ENCODE measurements at places on chromosomes 1 and 21.

GRCh38 chr1:214842856-214843255, 239.7 kb upstream of the KCNK2 start:
- H3K27me3 ChIP-seq, result no peaks in the 10 kb centered on the region
- H3K36me3 ChIP-seq, result no peaks in the 10 kb centered on the region
- H3K4me1 ChIP-seq, result no peaks in the 10 kb centered on the region
- no peak overlapping the region for H3K27ac ChIP-seq
- DNase-seq, result no peak

DNA sequence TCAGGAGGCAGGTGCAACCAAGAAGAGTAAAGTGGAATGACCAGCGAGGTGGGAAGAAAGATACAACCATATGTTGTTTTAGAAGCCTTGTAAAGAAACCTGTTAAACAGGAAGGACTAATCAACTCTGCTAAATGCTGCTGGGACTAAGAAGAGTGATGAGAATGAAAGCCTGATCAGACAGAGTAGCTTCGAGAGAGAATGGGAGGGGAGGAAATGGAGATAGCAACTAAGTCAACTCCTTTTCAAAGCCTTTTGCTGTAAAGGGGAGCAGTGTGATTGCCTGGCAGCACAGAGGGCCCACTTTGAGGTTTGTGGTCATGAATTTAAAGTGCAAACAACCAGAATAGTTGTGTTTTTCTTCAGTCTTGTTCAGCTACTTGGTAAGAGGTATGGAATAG, 31.4 kb downstream of the SLC30A7 start:
- H3K27me3 ChIP-seq, result no peaks in the 10 kb centered on the region
- H3K4me3 ChIP-seq, result no peak overlapping the region
- no peak for DNase-seq
- H3K36me3 ChIP-seq, result peaks cover 15% of the 10 kb centered on the region
- no peak overlapping the region for H3K27ac ChIP-seq

DNA sequence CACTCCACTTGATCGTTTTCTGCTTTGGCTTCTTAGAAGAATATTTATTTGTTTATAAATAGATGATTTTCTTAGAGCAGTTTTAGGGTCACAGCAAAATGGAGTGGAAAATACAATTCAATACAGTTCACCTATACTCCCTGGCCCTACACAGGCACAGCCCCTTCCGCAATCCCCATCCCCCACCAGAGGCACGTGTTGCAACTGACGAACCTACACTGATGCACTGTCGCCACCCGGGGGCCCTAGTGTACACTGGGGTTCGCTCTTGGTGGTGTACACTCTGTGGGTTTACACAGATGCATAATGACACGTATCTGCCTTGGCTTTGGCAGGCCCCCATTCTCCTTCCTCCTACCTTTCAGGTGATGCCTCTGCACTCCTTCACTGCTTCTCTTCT, 8.0 kb downstream of the ECHDC2 start:
- no peak overlapping the region for H3K27ac ChIP-seq
- H3K4me1 ChIP-seq, result no peaks in the 10 kb centered on the region
- H3K27me3 ChIP-seq, result no peaks in the 10 kb centered on the region

DNA sequence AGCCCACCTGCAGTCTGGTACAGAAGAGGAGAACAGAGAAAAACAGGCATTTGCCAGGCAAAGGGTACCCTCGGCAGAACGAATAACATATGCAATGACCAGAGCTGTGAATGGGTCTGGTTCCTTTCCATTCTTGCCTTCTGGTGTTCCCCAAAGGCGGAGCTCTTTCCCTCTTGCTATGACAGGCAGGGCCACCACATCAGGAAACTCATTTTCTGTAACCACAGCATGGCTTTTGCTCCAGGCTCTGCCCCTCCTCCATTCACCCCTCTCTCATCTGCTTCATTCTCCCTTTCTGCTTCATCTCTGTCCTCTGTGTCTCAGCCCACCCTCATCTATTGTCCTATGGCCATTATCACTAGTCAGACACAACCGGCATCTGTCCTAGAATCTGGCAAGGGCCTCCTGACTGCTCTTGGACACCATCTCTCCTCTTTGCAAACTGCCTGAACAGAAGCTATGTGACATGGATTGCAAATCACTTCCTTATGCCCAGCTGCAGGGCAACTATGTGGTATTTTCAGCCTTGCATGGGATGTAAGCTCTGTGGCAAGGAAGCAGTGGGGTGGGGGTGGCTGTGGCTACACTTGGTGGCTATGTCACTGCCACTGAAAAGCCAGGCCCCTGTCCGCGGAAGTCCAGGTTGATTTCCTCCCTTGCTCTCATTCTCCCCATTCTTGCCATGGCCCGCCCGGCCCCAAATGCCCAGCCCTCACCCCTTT, 78.8 kb upstream of the ABCD3 start:
- peaks cover 29% of the 10 kb centered on the region for H3K4me1 ChIP-seq
- H3K27ac ChIP-seq, result no peak overlapping the region
- peaks cover 4% of the 10 kb centered on the region for H3K27me3 ChIP-seq

- H3K4me1 ChIP-seq, result no peaks in the 10 kb centered on the region
- H3K27ac ChIP-seq, result no peak overlapping the region
- DNase-seq, result peak; percentile 10
- H3K36me3 ChIP-seq, result no peaks in the 10 kb centered on the region
- no peaks in the 10 kb centered on the region for H3K27me3 ChIP-seq
- H3K4me3 ChIP-seq, result no peak overlapping the region
Measured at GRCh38 chr1:16614361-16615252, 1.2 kb upstream of the NBPF1 start.

DNA sequence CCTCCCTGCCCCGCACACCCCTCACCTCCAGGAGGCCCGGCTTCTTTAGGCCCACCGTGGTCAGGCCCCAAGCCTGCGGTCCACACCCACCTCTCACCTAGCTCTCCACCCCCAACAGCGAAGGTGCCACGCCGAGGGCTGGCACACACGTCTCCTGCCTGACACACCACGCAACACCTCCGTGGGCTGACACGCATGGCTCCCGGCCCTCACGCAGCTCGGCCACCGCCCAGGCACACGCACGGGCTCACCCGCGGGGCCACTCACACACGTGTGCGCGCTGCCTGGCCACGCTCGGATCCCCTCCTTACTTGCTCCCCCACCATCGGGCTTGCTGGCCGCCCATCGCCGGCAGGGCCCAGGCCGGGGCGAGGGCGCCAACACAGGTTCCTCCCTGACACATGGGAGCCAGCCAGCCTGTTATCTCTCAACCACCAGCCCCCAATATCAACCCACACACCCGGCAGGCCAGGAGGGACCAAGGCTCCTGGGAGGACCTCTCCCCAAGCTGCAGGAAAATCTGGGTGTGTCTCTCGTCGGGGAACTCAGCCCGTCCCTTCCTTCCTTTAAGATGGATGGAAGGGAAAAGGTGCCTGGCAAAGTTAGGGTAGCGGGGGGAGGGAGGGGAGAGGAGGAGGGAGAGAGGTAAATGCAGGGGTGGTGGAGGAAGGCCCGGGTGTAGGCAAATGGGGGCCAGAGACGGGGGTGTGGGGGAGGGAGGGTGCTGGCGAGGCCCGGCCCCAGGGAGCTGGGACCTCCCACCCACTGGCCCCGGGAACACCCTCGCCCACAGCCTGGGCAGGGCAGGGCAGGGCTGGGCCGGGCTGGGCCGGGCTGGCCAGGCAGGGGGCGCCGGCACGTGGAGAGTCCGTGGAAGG, 546 bp downstream of the ELOVL1 start:
- H3K4me1 ChIP-seq, result peaks cover 34% of the 10 kb centered on the region
- peaks cover 7% of the 10 kb centered on the region for H3K27me3 ChIP-seq
- peak overlapping the region; percentile 91 for H3K4me3 ChIP-seq
- H3K27ac ChIP-seq, result no peak overlapping the region
- peaks cover 26% of the 10 kb centered on the region for H3K36me3 ChIP-seq
- DNase-seq, result peak; percentile 26

DNA sequence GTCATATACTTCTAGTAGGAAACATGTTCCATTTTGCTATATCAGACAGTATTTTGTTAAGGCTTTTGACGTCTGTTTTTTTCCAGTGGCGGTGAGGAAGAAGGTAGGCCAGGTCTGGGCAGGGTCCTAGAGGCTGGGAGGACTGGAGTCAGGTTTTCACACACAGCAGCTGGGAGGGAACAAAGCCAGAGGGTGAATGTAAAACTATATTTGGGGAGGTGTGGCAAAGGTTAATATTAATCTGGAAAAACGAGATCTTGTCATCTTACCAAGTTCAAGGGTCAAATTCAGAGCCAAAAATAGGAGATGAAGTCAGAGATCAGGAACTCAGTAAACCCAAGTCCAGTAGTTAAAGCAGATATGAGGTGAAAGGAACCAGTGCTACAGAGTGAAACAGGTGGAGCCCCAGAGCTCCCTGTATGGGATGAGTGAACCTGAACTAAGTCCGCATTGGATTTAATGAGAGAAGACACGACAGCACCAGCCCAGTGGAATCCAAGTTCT, 10.7 kb upstream of the OTUD7B start:
- H3K4me1 ChIP-seq, result peaks cover 5% of the 10 kb centered on the region
- no peak overlapping the region for H3K4me3 ChIP-seq

- H3K36me3 ChIP-seq, result no peaks in the 10 kb centered on the region
- no peaks in the 10 kb centered on the region for H3K4me1 ChIP-seq
- DNase-seq, result no peak
- H3K4me3 ChIP-seq, result no peak overlapping the region
- H3K27me3 ChIP-seq, result no peaks in the 10 kb centered on the region
Measured at GRCh38 chr1:193674292-193674944, 488.0 kb upstream of the B3GALT2 start.

Data from endothelial cell (in vitro differentiated cells).